Activated CD4-positive, alpha-beta T cell treated with anti-CD3 and anti-CD28 coated beads for 4 hours (primary cell): ENCODE measurements at places on chromosomes 2 and 18.

DNA sequence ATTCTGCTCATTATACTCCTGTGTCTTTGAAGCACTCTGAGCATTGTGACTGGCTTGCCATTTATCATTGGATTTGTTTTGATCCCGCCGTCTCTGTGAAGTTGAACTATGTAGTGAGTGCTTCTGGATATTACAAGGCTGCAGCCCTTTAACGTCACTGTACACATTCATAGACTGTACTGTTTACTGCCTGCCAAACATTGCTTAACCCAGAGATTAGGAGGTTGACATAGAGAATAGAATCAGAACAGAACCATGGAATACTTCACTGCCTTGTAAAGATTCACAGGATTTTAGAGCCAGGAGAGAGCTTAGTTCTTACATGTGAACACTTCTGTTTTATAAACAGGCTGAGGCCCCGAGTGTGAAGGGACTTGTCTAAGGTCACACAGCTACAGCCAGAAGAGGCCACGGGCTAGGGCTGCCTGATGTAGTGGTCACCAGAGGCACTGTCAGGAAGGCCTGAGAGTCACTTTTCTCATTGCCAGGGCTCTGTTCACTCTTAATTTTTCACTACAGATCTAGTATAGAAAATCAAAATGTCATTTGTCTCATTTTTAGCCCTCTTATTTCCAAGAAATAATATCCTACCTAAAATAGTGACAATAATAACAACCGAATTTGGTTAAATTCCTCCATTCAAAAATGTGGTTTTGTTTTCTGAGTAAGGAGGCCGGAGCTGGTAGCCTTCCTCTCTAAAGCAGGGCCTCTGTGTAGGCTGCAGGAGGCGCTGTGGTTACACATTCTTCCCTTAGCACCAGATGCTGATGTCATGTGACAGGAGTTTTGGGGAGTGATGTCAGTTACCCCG, 87.9 kb downstream of the UGGT1 start:
- peak; percentile 33 for DNase-seq

DNA sequence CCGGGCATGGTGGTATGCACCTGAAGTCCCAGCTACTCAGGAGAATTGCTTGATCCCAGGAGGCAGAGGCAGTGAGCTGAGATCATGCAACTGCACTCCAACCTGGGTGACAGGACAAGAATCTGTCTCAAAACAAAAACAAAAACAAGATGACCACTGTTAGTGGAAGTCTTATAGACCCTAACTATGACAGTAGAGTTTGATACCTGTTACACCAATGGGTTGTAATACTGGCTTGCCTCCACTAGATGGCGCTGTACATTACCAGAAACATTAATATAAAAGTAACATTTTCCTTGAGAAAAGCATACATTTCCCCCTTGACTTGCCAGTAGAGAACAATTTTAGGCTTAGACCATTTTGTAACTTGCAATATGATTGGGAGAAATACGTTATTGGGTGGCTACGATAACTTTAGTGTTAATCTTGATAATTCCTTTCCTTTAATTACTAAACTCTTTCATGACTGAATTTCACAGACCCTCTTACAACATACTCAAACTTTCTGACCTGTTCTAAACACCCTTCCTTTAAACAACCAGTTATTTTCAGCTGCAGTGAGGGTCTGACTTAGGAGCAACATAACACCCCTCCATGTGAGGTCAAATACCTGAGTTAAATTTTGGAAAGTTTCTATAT, 19.5 kb downstream of the SLC25A52 start:
- DNase-seq: peak; percentile 27

DNA sequence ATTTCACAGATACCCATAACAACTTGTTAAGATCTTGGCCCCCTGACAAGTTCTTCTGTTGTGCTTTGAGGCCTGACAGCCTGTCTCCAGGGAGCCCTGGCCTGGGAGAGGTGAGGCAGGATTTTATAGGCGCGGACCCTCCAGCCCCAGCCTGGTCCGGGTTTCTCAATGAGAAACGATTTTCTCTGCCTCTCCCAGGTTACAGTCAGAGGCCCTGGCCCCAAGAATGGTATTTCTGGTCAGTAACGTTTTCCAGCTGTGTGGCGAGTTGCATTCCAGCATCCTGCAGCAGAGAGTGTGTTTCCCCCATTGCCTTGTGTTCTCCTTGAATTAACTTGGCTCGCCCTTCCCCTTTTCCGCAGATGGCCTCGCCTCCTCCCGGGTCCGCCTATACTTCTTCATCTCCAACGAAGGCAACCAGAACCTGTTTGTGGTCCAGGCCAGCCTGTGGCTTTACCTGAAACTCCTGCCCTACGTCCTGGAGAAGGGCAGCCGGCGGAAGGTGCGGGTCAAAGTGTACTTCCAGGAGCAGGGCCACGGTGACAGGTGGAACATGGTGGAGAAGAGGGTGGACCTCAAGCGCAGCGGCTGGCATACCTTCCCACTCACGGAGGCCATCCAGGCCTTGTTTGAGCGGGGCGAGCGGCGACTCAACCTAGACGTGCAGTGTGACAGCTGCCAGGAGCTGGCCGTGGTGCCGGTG, 3.0 kb downstream of the INHBB start:
- DNase-seq: no peak

DNA sequence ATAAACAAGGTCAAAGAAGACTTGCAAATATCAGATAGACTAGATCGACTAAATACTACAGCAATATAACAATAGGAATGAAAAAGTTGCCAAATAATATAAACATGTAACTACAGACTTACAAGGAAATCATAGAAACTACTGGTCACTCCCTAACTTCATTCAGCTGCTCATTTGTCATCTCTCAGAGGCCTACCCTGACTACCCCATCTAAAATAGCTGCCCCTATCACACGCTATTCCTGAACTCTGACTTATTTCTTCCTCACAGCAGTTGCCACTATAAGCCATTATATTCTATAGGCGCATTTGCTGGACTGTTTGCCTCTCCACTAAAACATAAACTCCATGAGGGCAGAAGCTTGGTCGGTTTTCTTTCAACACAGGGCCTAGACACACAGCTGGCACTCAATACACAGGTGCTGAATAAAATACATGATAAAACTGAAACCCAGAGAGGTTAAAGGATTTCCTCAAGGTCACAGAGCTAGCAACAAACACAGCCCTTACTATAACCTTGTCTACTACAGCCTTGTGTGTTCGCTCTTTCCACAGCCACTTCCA, 1.8 kb downstream of the STRN start:
- DNase-seq: no peak

- DNase-seq: peak; percentile 9
Observed at GRCh38 chr18:24112874-24113615, 25.8 kb upstream of the CABYR start.

- no peak for DNase-seq
Observed at GRCh38 chr2:223036790-223037444, 15.1 kb upstream of the KCNE4 start.

DNA sequence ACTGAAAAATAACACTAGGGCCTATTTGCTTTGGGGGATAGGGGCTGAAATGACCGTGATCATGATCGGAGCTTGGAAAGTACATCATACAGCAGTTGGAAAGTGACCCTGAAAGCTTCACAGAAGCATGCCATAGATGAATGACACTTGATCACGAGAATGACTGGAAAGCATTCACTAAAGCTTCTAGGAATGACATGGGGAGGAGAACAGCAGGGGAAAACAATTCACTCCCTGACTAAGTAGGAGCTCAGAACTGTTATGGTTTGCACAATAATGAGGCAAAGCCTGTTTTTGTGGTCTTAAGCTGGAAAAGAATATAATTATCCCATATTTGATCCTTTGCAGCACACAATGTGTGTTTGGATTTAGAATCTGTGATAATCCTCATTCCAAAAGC, 237.5 kb downstream of the NOL4 start:
- no peak for DNase-seq

DNA sequence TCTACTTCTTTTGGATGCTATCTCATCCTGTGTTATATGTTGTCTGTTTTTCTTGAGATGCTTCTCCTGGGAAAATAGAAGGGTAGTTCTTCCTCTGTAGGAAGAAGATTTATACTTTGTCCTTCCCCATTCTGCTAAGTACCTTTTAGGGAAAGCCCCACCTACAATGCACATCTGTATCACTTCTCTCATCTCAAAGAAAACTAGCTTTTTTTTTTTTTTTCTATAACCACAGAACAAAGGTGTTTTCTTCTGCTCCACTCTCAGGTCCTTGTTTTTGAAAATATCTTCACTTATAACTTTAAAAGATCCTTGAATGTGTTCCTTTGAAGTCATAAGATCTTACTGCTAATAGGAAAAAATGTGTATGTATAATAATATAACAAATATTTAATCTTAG, 30.8 kb downstream of the CCDC150 start:
- DNase-seq: no peak

GRCh38 chr18:61329398-61329797, 3.8 kb upstream of the CDH20 start:
- no peak for DNase-seq

DNA sequence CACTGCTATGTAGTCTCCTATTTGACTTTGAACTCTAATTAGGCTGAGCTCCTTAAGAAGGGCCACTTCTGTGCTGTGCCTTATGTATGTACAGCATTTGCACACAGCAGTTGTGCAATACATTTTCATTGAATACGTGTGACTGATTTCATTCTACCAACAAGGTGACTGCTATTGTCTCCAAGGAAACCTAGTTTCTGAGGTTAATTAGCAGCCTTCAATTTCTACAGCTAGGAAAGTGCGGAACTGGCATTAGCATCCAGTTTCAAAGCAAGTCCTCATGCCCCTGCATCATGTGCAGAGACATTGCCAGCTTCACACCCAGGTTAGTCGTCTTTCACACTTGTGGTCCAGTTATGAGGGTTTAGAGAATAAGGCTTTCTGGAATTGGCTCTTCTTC, 58.6 kb downstream of the NCK2 start:
- no peak for DNase-seq

- DNase-seq: peak; percentile 50
Observed at GRCh38 chr2:28613633-28614501, 118.0 kb downstream of the PLB1 start.

GRCh38 chr2:23545396-23545795, 160.4 kb downstream of the KLHL29 start:
- DNase-seq: no peak

DNA sequence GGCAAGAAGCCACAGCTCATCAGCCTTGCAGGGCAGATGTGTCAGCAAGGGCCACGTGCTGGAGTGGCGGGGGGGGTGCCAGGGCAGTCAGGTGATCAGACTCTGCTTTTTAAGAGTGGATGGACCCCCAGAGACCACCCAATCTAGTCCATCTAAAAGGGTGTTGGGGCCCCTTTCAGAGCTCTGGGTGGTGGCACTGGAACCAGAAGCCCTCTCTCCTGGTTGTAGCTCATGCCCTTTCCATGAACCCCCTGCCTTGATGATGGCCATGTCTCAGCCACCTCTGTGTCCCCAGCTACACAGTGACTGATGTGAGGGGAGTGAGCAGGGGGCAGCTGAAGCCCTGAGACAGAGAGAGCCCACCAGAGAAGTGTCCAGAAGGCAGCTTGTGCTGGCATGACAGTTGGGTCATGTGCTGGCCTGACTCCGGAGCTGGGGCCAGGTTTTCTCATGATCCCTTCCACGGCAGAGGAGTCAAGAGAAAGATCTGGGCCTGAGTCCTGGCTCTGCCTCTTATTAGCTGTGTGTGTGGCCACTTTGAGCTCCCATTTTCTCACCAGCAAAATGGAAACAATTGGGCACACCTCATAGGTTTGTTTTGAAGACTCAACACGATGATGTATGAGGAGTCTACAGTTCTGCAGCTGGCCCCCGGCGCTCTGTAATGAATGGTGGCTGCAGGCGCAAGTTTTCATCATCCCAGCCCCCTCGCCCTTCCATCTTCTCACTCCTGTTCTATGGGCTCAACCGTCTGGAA, 195.7 kb downstream of the ZFP36L2 start:
- DNase-seq: no peak

DNA sequence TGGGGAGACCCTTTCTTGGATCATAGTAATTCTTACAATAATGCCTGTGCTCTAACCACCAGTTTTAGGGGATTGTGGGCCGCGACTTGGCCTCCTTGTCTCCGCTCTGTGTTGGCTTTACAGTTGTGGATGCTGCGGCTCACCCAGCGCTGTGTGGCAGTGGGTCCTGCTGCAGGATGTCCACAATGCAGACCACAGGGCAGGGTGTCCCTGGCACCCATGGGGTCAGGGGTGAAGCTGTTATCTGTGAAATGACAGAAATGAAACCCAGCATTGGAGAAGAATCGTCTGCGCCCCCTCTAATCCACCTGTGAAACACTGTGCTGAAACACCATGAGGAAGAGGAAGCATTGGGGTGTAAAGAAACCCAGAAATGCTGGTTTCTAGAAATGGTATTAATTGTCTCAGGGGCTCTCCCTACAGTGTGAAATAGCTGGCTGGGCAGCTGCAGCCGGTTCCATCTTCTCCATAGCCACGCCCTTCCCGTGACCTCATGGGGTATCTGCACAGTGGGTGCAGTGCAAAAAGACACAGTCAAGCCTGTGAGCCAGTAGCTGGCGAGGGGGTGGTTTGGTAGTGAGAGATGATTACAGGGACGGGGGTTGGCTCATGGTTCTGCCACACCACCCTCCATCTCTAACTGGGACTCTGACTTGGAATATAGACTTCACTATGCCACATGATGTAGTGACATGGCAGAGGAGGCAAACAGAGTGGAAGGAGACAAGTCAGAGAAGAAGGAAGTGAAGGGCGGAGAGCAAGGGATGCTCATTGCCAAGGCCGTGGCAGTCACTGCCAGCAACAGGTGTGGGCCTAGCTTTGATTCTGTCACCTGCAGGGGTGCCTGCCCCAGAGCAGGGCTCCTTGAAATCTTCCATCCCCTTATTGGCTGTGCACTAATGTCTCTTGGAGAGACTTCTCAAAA, 16.2 kb downstream of the INPP4A start:
- peak; percentile 60 for DNase-seq

DNA sequence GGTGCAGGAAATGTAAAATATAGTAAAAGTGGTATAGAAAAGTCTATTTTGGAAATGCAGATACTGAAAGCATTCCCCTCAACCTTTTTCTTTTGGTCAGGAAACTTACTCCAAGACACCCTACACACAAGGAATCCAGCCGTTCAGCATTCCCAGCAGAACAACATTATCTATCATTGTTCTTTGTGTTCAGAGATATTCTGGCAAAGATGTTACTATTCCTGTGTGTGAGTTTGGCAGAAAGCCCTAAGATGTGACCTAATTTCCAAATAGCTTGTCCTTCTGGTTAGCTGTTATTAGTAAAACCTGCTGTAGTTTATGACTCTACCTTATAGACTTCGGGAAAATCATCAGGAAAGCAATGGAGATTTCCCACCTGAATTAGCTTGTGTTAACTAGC, 78.1 kb upstream of the PELI1 start:
- DNase-seq: no peak

DNA sequence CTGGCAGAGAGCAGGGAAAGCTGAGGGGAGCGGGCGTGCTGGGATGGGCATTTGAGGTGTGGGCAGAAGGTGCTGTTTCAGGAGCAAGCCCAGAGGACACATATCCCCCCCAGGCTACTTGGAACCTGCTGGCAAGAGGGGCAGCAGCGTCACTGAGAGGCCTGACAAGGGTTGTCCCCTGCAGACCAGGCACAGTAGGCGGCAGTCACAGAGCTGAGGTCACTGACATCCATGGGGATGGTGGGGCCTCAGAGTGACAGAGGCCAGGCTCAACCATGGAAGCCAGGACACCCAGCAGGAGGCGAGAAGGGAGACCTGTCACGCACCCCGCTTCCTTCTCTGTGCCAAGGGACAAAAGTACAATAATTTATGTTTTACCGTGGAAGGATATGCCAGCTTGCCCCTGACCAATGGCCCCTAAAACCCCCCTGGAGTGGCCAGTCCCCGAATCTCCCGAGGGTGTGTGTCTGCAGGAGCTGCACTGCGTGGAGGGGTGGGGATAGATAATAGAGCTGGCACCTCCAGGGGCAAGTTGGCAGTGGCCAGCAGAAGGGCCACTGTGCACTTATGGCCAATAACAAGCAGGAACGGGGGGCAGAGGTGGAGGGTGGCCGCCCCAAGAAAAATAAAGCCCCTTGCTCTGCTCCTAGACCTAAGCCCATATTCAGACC, 86.3 kb upstream of the SLC66A3 start:
- no peak for DNase-seq
